Activated CD8-positive, alpha-beta memory T cell treated with anti-CD3 and anti-CD28 coated beads for 1 hour (primary cell): ENCODE measurements at places on chromosomes 1 and 21.
A peak's percentile ranks its signal among the peaks of the same experiment; 100 is the strongest.

- DNase-seq = no peak
Measured at GRCh38 chr1:160376525-160377131, 9.8 kb downstream of the NHLH1 start.

GRCh38 chr1:7430691-7431090 is 340.4 kb upstream of the VAMP3 start:
- DNase-seq = no peak

DNA sequence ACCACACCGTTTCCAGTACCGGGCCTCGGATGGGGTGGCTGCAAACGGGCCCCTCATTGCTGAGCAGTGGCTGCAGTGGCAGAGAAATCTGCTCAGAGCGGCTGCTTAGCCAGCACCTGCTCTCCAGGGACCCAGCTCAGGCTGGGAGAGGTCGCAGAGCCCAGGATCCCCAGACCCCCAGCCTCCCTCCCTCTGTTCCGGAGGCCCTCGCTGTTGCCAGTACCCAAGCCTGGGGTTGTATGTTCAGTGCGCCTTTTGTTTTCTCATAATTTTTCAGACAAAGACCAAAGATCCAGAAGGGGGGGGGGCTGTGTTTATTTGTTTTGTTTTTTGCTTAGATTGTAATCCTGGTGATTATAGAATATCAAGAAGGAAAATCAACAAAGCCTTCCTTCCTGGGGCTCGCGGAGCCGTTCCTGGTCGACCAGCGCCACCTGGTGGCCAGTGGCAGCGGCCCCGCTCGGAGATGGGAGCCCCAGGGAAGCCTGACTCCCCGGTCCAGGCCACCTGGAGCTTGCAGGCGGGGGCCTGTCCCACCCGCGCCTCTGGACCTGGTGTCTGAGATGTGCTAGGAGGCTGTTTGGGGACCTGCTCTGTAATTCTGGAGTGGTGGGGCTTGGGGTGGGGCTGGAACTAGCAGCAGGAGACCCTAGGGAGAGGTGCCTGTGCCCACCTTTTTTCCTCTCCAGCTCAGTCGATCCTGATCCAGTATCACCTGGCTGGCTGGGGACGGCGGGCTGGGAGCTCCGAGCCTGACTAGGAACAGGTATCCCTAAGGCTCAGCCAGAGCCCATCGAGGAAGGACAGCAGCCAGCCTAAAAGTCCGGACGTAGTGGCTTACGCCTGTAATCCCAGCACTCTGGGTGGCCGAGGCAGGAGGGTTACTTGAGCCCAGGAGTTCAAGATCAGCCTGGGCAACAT is 123.9 kb upstream of the VAMP3 start:
- peak; percentile 62 for DNase-seq

DNA sequence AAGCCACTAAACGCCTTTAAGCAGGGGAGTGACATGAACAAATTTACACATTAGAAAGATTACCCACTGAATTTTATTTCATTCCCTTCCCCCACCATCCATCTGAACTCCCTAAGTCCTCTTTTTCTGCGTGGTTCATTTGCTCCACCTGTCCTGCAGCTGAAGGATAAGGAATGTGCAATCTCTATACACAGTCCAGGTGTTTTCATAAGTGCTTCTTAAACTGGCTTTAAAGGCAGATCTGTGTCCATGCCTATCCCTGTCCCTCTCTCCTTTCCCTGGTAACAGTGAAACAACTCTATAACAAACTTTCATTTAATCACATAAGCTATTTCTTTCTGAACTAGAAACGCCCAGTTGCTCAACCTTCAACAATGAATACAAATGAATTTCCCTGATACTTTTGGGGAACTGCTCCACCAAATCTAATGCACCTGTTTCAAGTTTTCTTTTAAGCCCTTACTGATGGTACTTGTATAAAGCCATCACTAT is 8.4 kb downstream of the GSTM3 start:
- DNase-seq = no peak

DNA sequence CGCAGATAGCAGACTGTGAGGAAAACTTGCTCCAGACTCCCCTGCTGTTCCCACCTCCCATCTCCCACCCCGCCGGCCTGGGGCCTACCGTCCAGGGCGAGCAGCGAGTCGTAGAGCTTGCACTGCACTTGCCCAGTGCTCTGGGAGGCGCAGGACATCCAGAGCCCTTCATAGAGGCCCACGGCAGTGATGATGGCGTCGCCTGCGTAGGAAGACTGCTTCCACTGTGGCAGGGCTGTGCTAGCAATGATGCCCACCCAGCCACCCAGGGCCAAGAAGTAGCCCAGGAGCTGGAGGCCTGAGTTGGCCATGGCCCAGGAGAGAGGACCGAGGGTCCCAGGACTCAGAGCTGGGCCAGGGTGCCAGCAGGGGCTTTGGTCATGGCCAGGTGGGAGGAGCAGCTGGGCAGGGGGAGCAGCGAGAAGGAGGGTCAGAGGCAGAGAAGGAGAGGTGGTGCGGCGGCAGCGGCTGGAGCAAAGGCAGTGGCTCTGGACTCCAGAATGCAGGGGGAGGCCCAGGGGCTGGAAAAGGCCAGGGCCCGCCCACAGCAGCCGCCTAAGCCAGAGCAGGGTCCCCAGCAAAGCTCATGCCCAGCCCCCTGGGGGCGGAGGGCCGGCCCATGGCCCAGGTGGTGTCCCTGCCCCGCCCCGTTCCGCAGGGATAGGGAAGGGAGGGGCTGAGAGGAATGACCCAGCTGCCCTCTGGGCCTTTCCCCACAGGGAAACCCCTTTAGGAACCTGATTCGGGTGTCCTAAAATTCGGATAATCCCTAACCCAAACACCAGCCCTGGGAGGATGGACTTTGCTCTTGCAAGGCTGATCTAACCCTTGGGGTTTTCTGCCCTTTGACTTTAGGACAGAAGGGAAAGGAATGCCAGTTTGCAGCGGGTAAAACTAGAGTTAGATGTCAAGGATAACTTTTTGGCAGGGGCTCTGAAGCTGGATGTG is at the start of gene CLDN19:
Gene CLDN19 (minus strand): TSS at position 484 of the 948 bp plus-strand sequence. CDS start 173 bp downstream, at position 311.
- no peak for DNase-seq

GRCh38 chr21:16608209-16608830 is 878.5 kb downstream of the USP25 start:
- DNase-seq = no peak

DNA sequence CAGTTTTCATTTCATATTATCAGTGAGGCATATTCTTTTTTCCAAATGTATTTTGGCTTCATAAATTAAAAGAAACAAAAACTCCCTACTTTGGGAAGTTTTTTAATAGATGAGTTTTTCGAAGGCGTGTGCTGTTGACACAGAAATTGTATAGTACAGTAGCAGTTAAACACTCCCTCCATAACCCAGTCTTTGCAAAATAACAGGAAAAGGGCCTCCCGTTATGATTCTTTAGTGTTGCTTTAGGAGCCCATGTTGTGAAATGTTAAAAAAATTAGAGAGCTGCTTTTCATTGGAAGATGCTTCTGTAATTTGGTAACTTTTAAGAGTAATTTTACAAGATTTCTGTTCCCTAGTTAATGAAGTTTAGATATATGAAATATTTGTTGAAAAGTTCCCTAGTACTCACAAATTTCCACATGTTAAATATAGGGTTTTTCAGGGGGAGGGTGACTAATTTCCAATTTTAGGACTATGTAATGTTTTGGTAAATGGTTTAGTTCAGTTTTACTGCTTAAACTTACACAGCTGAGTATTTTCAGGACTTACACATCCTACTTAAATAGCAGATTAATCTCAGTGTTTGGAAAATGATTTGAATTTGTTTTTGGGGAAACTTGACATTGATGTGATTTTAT is 2.0 kb downstream of the CAMSAP2 start:
- DNase-seq = no peak

DNA sequence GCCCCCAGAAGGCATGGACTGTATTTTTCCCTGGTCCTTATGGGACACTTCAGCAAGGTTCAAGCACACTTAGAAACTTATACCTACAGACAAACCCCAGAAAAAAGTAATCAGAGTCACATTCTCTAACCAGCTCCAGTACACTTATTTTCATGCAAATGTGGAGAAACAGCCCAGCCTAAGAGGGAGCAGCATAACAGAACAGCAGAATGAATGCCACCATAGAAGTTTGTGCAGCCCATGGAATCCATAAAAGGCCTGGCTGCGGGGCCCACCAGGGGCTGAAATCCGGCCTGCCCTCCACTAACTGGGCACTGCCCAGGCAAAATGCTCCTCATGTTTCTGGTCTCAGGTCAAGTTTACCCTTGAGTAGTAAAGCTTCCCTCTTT is 60.4 kb upstream of the ATP1A1 start:
- DNase-seq = no peak

GRCh38 chr1:156754219-156754618 is 2.7 kb upstream of the HDGF start:
- DNase-seq = no peak

- DNase-seq = no peak
Measured at GRCh38 chr1:160086456-160086892, 5.1 kb downstream of the KCNJ9 start.

GRCh38 chr1:1302006-1302430 is 5.7 kb downstream of the ACAP3 start:
- no peak for DNase-seq

GRCh38 chr1:54017979-54018378 is at the start of gene LDLRAD1:
Gene LDLRAD1, minus strand, starts transcription at chr1:54018186. Its CDS starts 74 bp downstream, at chr1:54018112.
- no peak for DNase-seq

GRCh38 chr1:78441921-78442320 is 48.9 kb upstream of the PTGFR start:
- DNase-seq = no peak

DNA sequence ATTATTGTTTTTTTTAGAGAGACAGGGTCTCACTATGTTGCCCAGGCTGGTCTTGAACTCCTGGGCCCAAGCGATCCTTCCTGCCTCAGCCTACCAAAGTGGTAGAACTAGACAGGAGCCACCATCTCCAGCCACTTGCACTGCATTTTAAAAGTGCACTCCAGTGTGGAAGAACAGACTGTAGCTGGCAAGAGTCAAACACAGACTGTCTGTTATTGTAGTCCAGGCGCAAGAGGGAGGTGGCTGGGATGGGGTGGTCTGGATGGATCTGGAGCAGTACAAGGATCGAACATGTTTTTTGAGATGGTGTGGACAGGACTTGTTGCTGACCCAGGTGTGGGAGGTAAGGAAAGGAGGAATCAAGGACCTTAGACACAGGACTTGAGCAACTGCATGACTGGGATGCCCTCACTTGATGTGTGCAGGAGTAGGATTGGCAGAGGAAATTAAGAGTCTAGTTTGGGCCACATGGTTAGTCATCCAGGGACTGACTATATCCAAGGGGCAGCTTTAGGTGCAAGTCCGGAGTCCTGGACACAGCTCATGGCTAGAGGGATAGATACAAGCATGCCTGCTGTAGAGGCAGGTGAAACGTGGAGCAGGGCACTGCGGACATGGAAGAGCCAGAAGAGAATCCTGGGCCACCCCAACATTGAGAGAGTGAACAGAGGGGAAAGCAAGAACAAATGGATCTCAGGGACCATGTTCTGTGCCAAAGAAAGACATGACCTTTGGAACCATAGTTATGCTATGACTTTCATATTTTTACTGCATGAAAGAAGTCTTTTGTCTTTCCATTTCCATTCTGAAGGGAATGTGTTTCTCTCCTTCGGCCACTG is 42.0 kb downstream of the ELK4 start:
- no peak for DNase-seq

DNA sequence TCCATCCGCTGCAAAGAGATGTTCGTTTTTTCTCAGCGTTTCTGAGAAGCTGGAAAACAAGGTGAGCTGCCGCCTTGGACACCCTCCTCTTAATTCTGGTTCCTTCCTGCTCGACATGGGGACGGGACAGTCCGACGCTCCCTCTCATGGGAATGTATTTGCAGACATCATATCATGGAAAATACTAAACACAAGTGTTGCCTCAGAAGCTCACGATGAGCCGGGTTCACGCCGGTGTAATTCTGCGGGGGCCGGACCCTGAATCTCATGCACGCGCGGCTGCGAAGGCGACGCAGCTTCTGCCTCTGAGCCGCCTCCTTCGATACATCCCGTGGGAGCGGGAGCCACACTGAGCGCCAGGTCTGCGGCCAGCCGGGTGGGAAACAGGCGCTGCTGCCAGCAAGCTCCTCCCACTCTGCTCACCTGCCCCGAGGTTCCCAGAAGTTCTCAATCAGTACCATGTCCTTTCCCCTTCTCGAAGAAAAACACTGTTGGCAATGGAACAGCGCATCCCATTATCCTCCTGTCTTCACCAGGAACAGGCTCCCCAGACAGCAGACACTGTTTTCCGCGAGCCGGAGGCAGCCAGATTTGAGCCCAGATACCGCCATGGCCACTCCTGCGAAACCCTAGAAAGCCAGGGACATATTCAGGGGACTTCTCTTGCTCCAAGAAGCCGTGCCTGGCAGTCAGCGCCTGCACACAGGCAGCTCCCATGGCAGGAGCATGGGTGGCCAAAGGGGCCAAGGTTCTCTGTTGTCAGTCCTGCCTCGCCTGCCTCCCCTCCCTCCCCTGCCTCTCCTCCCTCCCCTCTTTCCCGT is 98.0 kb downstream of the WDR4 start:
- no peak for DNase-seq

GRCh38 chr1:47568763-47569162 is 130.9 kb downstream of the FOXD2 start:
- no peak for DNase-seq

DNA sequence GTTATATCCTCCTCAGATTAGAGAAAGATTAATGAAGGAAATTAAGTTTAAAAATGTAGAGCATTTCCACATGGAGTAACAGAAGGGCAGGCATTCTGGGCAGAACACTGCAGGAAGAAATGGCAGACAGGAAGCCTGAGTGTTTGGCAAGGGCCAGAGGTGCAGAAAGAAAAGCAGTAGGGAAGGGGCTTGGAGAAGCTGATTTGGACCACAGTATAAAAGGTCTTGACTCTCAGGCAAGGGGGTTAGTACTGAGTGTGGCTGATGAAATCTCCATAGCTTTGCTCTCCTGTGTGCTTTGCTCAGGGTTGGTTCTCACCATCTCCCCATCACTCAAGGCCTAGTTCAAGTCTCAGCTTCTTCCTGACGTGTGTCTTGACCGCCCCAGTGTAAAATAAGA is 80.2 kb downstream of the SLC45A1 start:
- no peak for DNase-seq

GRCh38 chr1:29384496-29385015 is 148.2 kb downstream of the PTPRU start:
- DNase-seq = no peak

DNA sequence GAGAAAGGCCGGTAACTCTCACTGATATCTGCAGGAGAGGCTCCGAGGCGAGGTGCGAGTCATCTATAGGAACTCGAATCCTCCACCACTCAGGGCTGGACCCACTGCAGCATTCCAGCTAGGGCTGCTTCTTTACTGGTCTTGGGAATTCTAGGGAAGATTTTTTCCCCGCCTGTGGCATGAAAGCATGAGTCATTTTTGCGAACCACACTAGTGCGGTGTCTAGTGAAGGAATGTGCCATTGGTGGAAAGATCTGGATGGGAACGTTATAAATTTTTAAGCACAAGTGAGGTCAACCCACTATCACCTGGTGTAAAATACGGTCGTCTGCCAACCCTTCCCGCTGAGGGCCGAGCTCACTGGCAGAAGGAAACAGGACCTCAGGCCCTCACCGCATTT is 49.7 kb downstream of the SYF2 start:
- DNase-seq = no peak

- no peak for DNase-seq
Measured at GRCh38 chr1:222582099-222582774, 7.5 kb downstream of the TAF1A start.
